Sigmoid colon (tissue), 7 donors: ENCODE measurements at places on chromosomes 7 and 10. TPM values are rescaled to one million over a fixed set of nuclear protein-coding genes. Genes with fewer than 3 reads are reported as not detected.

EPHB4 gene
- total RNA-seq = 23.9 TPM

PIK3AP1 gene
- 6.1 TPM for total RNA-seq

- H3K27me3 ChIP-seq = no peaks in the 10 kb centered on the region
- H3K36me3 ChIP-seq = no peaks in the 10 kb centered on the region
Measured at GRCh38 chr7:28419716-28420115, 7.4 kb downstream of the CREB5 start.

DNA sequence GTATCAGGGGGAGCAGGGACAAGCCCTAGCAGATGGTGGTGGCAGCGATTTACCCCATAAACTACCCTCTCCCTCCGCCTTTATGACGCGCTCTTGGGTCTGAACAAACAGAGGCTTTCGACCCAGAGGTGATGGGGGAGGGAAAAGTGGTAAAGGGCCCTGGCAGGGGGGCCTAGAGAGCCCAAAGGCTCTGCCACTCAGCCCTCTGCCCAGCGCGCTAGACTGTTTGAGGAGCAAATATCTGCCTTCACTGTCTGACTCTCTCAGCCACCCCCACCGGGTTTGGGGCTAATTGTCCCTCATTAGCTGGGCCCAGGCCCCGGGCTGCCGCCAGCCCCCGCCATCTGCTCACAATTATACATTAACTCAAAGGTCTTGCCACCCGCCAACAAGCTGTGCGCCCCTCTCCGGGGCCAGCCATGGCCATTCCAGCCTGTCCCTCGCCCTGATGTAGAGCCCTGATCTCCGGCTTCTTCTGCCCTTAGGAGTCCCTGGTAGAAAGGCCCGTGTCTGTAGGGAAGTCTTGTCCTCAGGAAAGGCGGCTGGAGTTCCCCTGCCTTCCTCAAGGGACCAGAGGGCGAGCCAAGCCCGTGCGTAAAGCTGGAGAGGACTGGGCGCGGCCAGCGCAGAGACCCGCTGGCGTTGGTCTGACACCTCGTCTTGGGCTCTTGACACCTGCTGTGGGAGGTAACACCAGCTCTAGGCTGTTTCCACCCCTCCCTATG is 1.9 kb upstream of the PAX4 start:
- H3K4me1 ChIP-seq = no peaks in the 10 kb centered on the region
- H3K27ac ChIP-seq = no peak overlapping the region
- DNase-seq = no peak

DNA sequence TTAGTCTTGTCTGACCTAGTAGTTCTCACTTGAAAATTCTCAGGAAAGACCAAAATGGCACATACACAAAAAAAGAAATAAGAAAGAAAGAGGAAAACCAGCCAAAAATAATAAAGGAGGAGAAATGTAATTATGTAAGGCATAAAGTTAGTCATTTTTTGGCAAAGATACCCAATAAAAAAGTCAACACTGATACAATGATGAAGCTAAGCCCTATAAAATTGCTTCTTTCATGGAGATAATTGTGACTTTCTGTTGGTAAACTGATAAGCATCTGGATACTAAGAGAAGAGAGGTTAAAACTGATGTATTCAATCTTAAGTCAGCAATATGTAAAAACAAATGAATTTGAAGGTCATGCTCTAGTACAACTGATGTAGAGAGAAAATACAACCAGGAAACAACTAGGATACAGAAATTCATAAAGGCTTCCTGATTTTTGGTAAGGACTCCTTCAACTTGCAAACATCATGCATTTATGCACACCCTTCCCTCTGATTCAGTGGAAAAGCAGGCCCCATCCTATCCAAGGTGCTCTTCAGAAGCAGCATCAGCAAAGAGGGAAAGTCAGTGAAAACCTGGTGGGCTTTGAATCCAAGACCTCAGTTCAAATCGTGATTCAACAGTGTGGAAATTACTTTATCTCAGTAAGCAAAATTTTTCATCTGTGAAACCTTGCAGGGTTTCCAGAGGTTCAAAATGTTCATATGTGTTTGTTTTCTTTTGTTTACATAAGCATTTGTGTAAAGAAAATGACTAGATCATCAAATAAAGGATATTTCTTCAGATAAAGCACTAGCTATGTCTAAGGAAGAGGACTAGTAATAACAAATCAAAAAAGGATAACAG is 32.6 kb downstream of the IMMP2L start:
- H3K4me3 ChIP-seq = no peak overlapping the region
- no peaks in the 10 kb centered on the region for H3K36me3 ChIP-seq
- DNase-seq = no peak
- no peaks in the 10 kb centered on the region for H3K27me3 ChIP-seq
- peaks cover 36% of the 10 kb centered on the region for H3K4me1 ChIP-seq
- H3K27ac ChIP-seq = no peak overlapping the region
